ENCODE measurements at places on chromosomes 11 and 22.

- H3K27me3 ChIP-seq: no peaks in the 10 kb centered on the region
- DNase-seq: no peak
- H3K4me1 ChIP-seq: peaks cover 21% of the 10 kb centered on the region
- H3K4me3 ChIP-seq: no peak overlapping the region
Measured at GRCh38 chr11:119993722-119994121, 144.2 kb downstream of the TRIM29 start.

DNA sequence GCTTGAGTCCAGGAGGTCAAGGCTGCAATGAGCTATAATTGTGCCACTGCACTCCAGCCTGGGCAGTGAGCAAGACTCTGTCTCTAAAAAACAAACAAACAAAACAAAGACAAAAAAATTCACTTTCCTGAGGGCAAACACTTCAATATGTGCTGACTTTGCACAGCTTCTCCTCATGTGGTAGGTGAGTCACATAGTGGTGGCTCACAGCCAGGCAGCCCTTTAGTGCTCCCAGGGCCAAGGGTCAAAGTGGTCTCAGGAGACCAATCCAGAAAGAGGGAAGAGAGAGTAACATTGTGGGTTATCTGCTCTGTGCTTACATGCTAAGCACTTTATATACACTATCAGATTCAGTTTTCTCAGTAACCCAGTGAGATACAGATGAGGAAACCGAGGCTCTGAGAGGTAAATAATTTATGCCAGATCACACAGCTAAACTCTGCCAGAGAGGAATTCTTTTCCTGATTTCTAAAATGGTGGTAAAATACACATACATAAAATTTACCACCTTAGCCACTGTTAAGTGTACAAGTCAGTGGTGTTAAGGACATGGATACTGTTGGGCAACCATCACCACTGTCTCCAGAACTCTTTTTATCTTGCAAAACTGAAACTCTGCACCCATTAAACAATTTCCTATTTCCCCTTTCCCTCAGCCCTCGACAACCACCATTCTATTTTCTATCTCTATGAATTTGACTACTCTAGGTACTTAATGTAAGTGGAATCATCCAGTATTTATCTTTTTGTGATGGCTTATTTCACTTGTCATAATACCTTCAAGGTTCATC is 231.7 kb upstream of the NARS2 start:
- H3K27ac ChIP-seq: no peak overlapping the region
- DNase-seq: no peak
- no peaks in the 10 kb centered on the region for H3K27me3 ChIP-seq
- H3K36me3 ChIP-seq: no peaks in the 10 kb centered on the region
- H3K4me3 ChIP-seq: no peak overlapping the region

DNA sequence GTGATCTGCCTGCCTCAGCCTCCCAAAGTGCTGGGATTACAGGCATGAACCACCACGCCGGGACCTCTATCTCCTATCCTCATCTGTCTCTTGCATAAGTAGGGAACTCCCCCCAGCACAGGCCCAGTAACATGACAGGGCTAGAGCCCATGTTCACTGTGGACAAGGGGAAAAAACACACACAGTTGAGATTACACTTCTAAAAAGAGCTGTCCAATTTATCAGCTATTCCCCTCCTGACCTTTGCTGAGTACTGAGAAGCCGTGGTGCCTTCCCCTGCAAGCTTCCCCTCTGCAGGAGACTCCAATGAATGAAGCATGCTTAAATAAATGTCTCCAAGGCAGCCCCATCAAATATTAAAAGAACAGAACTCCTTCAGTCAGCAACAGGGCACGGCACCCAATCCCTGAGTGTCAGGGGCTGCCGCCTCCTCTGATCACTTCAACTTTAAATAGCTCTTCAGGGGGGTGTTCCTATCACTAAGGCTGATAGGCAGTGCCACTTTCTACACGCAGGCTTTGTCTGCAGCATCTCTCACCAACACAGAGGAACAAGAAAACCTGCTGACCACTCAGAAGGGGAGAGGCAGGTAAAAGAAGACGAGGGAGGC is 385.5 kb downstream of the OPCML start:
- no peak overlapping the region for H3K27ac ChIP-seq
- H3K4me3 ChIP-seq: no peak overlapping the region
- H3K4me1 ChIP-seq: no peaks in the 10 kb centered on the region
- H3K36me3 ChIP-seq: no peaks in the 10 kb centered on the region
- DNase-seq: no peak

DNA sequence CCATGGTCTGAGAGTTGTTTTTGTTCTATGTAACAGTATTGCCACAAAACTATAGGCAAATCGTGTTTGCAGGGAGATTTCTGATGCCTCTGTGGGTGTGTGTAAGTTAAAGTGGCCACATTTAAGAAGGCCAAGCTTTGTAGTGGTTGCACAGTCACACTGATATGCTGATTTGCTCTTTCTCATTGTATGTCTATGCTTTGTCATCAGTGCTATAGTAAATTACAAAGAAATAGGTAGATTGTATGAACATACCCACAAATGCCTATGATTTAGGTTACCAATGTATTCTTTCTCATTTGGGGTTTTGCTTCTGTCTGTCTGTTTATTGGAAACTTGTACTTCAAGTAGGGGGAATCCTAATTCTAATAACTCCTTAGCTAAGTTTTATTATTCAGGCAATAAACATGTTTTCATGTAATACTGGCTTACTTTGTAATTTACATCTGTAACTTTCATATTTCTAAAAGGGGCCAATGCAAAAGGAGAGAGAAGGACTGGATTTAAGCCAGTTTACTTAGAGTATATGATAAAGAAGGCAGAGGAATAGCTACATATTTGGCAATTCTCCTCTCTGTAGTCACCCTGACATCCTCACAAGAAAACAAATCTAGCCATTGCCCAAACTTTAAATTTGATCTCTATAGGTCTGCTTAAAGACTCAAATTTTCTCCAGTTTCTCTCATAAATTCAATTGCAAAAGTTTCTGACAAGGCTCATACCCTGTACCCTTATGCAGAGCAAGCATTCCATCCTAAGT is 2.0 kb downstream of the FIBIN start:
- H3K4me1 ChIP-seq: peaks cover 27% of the 10 kb centered on the region
- peak overlapping the region; percentile 92 for H3K27ac ChIP-seq
- no peaks in the 10 kb centered on the region for H3K27me3 ChIP-seq
- H3K4me3 ChIP-seq: peak overlapping the region; percentile 79
- no peaks in the 10 kb centered on the region for H3K36me3 ChIP-seq

DNA sequence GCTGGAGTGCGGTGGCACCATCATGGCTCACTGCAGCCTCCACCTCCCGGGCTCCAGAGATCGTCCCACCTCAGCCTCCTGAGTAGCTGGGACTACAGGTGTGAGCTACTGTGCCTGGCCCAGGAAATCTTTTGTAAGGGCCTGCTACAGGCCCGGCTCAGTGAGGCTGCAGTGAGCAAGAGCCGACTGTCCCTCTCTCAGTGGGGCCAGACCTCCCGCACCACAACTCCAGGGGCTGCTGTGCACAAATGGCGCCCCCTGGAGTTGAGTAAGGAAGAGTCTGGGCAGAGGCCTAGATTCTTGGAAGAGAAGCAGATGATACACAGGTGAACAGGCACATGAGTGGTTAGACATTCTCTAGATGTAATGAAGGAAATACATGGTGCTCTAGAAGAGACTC is 7.0 kb downstream of the SERHL2 start:
- H3K4me1 ChIP-seq: peaks cover 12% of the 10 kb centered on the region
- no peak overlapping the region for H3K4me3 ChIP-seq
- no peaks in the 10 kb centered on the region for H3K27me3 ChIP-seq

DNA sequence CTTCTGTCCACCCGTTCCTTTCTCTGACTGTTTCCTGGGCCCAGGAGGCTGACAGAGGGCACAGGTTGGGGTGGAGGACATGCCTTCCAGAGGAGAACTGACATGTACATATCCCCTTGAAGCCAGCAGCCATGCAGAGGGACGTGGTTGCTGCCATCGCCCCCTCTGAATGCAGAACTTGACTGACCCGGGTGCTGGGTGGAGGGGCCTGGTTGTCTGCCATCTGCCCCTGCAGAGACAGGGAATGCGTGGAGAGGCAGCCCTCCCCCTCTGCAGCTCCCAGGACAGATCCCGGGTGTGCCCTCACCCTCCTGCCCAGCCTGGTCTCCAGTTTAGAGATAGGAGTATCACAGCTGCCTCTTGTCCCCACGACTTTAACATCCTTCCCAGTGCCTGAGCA is 383.0 kb upstream of the B3GAT1 start:
- no peaks in the 10 kb centered on the region for H3K36me3 ChIP-seq
- no peak overlapping the region for H3K4me3 ChIP-seq
- no peaks in the 10 kb centered on the region for H3K4me1 ChIP-seq
- no peaks in the 10 kb centered on the region for H3K27me3 ChIP-seq

DNA sequence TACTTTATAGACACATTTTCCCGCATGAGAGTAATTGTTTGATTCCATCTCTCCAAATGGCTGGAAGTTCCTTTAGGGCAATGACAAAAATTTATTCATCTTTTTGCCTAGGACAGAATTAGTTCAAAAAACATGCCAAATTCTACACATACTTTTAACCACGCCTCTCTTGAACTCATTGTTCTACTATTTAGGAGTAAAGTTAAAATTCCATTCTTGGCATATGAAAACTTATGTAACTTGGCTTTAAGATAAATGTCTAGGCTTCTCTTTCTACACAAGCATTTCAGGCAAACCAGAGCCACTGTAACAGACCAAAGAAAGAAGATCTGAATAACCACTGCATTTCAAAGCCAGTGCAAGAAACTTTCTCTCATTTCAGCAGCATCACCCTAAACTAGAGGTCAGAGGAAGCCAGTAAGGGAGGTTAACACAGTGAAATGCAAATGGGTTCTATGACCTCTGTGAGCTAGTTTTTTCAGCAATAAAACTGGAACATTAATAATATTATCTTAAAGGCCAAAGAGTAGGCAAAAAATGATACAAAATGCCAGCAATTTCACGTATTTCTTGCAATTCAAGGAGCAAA is 73.0 kb downstream of the RSF1 start:
- H3K4me3 ChIP-seq: no peak overlapping the region
- H3K27me3 ChIP-seq: no peaks in the 10 kb centered on the region

DNA sequence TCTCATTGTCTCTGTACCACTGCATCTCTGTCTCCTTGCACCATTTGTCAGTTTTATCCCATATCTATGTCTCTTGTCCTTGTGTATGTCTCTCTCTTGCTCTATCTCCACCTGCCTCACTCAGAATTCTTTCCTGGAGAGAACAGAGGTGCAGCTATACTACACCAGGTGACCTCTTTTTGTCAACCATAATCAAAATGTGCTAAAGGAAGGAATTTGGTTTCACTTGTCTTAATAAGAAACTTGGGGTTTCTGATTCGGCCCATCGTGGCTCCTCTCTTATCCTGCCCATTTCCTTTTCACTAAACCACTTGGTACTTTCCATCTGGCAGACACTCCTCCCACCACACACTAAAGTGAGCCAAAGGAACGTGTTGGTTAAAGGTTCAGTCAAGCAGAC is 2.0 kb upstream of the C11orf42 start:
- no peaks in the 10 kb centered on the region for H3K36me3 ChIP-seq
- no peak overlapping the region for H3K4me3 ChIP-seq
- no peak for DNase-seq
- H3K4me1 ChIP-seq: no peaks in the 10 kb centered on the region
- no peak overlapping the region for H3K27ac ChIP-seq

- H3K27me3 ChIP-seq: no peaks in the 10 kb centered on the region
- no peak for DNase-seq
- peak overlapping the region; percentile 70 for H3K27ac ChIP-seq
- peaks cover 11% of the 10 kb centered on the region for H3K36me3 ChIP-seq
- H3K4me3 ChIP-seq: no peak overlapping the region
Measured at GRCh38 chr11:114315749-114316368, 19.7 kb downstream of the NNMT start.

GRCh38 chr22:46082633-46083032 is 67.7 kb upstream of the PPARA start:
- no peaks in the 10 kb centered on the region for H3K27me3 ChIP-seq
- peak overlapping the region; percentile 100 for H3K27ac ChIP-seq
- H3K4me3 ChIP-seq: peak overlapping the region; percentile 4
- peaks cover 4% of the 10 kb centered on the region for H3K36me3 ChIP-seq
- H3K4me1 ChIP-seq: peaks cover 93% of the 10 kb centered on the region
- no peak for DNase-seq
